GM23338 (cell line): ENCODE measurements at places on chromosomes 12 and 14.

DNA sequence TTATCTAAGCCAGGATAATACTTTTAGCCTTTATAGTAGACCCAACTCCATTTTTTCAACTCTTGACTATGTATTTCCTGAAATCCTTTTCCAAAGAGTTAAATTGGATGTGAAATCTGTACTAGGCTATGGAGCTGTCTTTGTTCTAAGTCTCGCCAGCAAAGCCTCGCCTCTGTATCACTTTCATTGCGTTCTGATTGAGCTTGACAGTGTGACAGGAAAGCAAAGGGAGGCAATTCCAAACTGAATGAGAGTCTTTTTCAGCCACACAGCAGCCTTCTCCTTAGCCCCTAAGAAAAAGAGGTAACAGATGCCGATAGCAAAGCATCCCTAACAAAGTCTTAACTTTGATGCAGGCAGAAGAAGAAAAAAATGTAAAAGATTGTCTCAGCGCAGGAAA is 154.6 kb upstream of the OTX2 start:
- H3K36me3 ChIP-seq, result no peaks in the 10 kb centered on the region
- no peak overlapping the region for H3K27ac ChIP-seq
- peaks cover 10% of the 10 kb centered on the region for H3K4me1 ChIP-seq
- H3K27me3 ChIP-seq, result no peaks in the 10 kb centered on the region

GRCh38 chr14:40417777-40418401 is 985.7 kb upstream of the FBXO33 start:
- no peaks in the 10 kb centered on the region for H3K36me3 ChIP-seq
- no peak overlapping the region for H3K4me3 ChIP-seq
- DNase-seq, result peak; percentile 82
- H3K4me1 ChIP-seq, result no peaks in the 10 kb centered on the region
- H3K27me3 ChIP-seq, result no peaks in the 10 kb centered on the region

- peaks cover 9% of the 10 kb centered on the region; the same call in 1 of the 2 replicates for H3K4me1 ChIP-seq
- H3K4me3 ChIP-seq, result peak overlapping the region; percentile 77
- H3K27ac ChIP-seq, result no peak overlapping the region
- peak; percentile 76 for DNase-seq
Measured at GRCh38 chr12:65728848-65729793, 95.2 kb upstream of the HMGA2 start.

DNA sequence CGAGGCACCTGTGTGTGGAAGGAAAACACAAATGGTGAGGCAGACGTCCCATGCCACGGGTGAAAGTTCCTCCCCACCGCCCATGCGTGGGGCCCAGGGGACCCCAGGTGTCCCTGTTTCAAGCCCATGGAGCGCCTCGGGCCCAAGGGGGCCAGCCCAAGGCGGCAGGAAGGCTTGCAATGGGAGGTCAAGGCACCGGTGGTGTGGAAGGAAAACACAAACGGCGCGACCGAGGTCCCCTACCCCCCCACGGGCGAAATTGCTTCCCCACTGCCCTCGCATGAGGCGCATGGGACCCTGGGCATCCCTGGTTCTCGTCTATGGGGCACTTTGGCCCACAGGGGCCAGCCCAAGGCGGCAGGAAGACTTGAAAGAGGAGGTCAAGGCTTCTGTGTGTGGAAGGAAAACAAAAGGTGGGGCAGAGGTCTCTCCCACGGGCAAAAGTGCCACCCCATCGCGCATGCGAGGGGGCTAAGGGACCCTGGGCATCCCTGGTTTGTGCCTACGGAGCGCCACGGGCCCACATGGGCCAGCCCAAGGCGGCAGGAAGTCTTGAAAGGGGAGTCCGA is 379.4 kb downstream of the ALG10 start:
- no peaks in the 10 kb centered on the region for H3K4me1 ChIP-seq
- no peak for DNase-seq
- H3K36me3 ChIP-seq, result no peaks in the 10 kb centered on the region

- peaks cover 39% of the 10 kb centered on the region for H3K4me1 ChIP-seq
Measured at GRCh38 chr12:29224572-29224971, 75.5 kb downstream of the FAR2 start.

- H3K4me1 ChIP-seq, result no peaks in the 10 kb centered on the region
- H3K4me3 ChIP-seq, result no peak overlapping the region
- H3K27ac ChIP-seq, result no peak overlapping the region
- H3K27me3 ChIP-seq, result no peaks in the 10 kb centered on the region
- DNase-seq, result no peak
- no peaks in the 10 kb centered on the region for H3K36me3 ChIP-seq
Measured at GRCh38 chr12:2493086-2493485, 301.7 kb upstream of the FKBP4 start.
